ENCODE measurements at places on chromosomes 12 and 14. TPM values are rescaled to one million over a fixed set of nuclear protein-coding genes. Genes with fewer than 3 reads are reported as not detected.

DNA sequence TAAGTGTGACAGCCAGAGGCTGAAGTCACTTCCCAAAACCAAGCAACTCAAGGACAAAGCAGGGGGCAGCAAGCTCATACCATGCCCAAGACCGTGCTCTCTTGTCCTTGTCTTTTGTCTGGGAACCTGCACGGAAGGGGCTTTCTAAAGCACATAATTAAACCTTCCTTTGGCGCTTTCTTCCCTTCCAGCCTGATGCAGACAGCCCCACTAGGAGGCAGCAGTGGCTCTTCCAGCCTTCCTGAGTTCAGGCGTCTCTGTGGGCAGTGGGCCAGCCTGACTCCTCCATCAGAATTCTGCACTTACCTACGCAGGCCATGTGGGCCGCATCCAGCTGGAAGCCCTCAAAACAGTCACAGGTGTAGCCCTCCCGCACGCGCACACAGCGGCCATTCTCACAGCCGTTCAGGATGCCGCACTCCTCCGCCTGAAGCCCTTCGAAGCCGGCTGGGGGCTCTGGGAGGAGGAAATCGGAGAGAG is 7.6 kb downstream of the ISCA2 start:
- DNase-seq = peak; percentile 92

- DNase-seq = no peak
These were observed 835.9 kb downstream of the DIO2 start for GRCh38 chr14:79375356-79375755.

GRCh38 chr12:27924350-27925135 is 48.0 kb downstream of the PTHLH start:
- no peak for DNase-seq

DNA sequence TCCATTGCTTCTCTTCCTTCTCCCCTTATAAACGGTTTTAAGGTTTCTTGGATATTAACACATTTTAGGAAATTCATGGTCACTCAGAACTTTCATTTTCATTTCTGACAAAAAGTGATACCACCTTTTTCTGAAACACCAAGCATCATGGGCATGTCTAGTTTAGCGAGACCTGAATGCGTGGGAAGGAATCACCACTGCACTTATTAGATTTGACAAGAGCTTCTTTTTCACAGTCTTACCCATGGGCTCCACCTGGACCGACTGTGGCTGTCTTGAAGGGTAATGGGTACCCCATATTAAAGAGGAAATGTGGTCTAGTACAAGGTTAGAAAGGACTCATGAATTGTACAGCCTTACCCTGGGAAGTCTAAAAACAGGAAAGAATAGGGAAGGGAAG is 95.4 kb downstream of the KCNK10 start:
- no peak for DNase-seq

The PTPRQ gene
- 1.9 TPM for total RNA-seq

DNA sequence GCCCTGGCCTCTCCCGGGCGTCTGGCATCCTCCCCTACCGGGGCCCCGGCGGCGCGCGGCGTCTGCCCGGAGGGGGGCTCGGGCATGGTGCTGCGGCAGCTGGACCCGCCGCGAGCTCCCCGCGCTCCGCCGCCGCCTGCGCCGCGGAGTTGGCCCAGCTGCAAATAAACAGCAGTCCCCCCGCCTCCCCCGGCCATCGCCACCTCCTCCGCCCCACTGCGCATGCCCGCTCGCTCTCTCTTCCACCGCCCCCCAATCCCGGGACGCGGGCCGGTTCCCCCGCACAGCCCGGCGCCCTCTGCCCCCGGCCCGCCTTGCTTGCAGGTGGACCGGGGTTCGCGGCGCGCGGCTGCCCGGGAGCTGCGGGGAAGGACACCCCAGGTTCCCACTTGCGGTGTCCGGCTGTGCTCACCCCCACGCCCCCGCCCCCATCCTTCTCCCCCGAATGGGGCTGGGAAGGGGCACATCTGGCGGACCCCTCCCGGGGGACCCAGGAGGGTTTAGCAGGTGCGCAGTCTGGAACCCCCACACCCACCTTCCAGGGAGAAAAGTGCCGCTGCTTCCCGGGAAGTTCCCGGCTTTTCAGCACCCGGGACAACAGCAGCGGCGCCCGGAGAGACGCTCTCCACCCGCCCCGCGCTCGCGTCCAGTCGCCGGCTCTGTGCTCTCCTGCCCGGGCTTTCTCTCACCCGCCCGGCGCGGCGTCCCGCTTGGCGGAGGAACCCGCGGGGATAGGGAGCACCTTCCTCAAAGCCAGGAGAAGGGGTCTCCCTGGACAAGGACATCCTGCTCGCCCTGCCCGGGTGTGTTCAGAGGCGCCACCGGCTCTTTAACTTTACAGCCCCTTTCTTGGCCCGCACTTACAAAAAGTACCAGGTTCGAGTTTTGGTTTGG is at the start of gene TMTC1:
TSS of gene TMTC1 (minus strand) at position 170 of the 894 bp plus-strand sequence. CDS start 191 bp downstream, outside the sequence.
- DNase-seq = peak; percentile 90

The BICDL1 gene
- 0.55 TPM for total RNA-seq
